ENCODE measurements at places on chromosomes 13 and 19.

DNA sequence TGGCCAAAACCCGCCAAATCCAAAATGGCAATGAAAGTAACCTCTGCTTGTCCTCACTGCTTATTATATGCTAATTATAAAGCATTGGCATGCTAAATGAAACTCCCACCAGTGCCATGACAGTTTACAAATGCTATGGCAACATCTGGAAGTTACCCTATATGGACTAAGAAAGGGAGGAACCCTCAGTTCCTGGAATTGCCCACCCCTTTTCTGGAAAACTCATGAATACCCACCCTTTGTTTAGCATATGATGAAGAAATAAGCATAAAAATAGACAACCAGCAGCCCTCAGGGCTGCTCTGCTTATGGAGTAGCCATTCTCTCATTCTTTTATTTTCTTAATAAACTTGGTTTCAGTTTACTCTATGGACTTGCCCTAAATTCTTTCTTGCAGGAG lies 269.8 kb downstream of the OLFM4 start:
- no peak for DNase-seq

- peak; percentile 58 for DNase-seq
Observed at GRCh38 chr13:72839831-72840426, 58.0 kb downstream of the PIBF1 start.

- DNase-seq: no peak
Observed at GRCh38 chr13:77514336-77514726, 21.2 kb upstream of the SCEL start.

DNA sequence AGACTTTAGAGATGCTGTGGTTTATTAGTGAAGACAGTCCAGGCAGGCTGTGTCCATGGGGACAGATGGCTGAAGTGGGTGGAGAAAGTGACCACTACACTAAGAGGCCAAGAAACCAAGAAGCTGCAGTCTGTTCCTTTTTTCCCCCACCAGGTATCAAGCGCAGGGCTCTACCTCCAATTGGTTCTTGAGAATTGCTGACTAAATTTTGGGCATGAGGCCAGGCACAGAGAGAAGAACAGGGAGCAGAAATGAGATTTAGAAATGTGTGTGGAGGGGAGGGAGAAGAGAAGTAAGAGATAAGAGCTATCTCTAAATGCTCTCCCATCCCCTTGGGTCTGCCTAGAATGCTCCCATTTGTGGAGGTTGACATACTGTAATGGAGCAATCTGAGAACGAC lies 12.3 kb upstream of the CYSLTR2 start:
- no peak for DNase-seq

- DNase-seq: no peak
Observed at GRCh38 chr19:38635483-38636399, 11.7 kb upstream of the ACTN4 start.

GRCh38 chr19:33621811-33622504 lies at the start of gene CHST8:
TSS of gene CHST8 (plus strand) at chr19:33621953. CDS start at chr19:33689262, 67,309 bp downstream.
- DNase-seq: peak; percentile 6

DNA sequence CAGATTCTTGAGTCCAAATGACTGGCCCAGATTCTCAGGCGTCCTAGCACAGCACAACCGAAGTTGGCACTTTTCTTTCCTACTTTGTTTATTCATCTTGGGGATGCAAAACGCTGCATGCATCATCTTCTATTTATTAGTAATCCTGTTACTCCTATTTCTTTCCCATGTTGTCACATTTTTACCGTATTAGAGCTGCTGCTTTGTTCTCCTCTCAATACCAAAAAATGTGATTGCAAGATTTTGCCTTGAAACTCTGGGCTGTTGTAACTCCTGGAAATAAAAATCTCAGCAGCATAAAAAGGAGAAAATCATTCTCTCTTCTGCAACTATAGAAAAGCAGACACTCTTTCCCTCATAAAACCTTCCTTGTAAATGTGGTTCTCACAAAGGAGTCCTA lies 12.9 kb upstream of the IGSF23 start:
- DNase-seq: no peak

GRCh38 chr13:102608974-102609373 lies 12.2 kb downstream of the TPP2 start:
- DNase-seq: no peak

DNA sequence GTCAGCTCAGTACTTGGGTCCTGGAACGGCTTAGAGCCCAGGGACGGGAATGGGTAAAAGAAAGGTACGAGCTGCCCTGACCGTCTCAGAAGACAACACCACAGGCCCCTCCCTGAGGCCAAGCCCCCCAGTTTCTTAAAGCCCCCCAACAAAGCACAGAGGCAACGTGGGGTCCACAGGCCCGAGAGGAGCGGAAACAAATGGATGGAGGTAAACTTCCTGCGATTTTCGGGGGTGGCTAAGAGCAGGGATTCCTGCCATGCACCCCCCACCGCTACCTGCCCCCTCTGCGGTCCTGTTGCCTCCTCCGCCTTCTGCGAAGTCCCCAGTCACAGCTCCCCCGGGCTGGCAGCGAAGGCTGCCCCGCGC lies 48.2 kb downstream of the PTPRS start:
- no peak for DNase-seq

- no peak for DNase-seq
Observed at GRCh38 chr13:66273011-66273410, 957.1 kb downstream of the PCDH9 start.

DNA sequence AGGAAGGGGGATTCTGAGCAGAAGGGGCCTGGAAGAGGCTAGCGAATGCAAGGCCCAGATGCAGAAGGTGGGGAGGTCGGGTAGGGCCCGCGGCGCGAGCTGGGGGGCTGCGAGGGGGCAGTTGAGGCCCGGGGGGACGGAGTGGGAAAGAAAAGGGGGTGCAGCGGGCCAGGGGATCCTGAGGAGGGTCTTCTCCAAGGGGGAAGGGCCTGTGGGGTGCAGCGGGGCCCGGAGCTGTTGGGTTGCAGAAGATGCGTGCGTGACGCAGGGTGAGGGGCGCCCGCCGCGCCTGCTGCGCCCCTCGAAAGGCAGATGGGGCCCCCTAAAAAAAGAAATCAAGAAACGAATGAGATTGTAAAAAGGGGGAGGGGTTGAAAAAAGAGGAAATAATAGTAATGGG lies 313 bp downstream of the ZNF541 start:
- DNase-seq: no peak

- no peak for DNase-seq
Observed at GRCh38 chr19:38870612-38871011, 7.5 kb downstream of the RINL start.

DNA sequence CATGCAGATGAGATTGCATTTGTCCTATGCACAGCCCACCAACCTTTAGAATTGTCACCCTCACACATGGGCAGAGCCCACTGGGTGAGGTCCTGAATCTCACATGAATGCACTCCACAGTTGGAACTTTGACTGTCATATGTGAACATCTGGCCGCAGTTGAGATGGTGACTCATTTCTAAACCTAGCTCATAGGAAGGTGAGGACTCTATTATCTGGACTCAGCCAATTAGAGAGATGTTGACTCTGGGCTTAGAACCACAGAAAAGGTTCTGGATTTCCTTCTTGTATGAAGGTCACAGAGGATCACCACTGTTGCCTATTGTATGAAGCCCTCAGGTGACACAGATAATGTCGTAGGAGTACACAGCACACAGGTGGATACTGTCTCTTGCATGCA lies 25.6 kb upstream of the ZNF681 start:
- DNase-seq: no peak

- no peak for DNase-seq
Observed at GRCh38 chr13:40547591-40548315, 118.7 kb downstream of the FOXO1 start.

DNA sequence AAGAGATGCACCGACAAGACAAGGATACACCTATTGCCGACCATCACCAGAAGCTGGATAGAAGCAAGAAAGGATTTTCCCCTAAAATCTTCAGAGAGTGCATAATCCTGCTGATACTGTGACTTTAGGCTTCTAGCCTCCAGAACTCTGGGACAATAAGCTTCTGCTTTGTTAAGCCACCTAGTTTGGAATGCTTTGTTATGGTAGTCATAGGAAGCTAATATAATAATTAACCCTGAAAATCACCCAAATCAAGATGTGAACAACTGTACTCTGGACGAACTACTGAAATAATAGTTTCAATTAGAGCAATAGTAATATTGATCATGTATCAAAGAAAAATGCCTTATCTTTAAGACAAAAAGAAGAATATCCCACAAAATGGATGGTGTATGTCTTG lies 524.6 kb downstream of the EFNB2 start:
- no peak for DNase-seq

GRCh38 chr19:3099347-3100145 lies 5.4 kb downstream of the GNA11 start:
- no peak for DNase-seq

DNA sequence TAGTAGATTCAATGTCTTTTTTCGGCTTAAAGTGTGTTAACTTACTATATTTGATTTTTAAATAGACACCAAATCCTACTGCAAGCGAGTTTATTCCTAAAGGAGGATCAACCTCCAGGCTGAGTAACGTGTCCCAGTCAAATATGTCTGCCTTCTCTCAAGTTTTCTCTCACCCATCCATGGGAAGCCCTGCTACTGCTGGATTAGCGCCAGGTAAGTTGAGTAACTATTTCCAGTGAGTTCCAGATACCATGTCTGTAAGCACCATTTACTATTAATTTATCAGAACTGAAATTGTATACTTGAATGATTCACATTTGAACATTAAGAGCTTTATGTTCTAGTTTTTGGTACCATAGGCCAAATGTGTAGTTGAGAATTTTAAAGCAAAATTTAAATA lies 81.8 kb downstream of the PAN3 start:
- DNase-seq: no peak

DNA sequence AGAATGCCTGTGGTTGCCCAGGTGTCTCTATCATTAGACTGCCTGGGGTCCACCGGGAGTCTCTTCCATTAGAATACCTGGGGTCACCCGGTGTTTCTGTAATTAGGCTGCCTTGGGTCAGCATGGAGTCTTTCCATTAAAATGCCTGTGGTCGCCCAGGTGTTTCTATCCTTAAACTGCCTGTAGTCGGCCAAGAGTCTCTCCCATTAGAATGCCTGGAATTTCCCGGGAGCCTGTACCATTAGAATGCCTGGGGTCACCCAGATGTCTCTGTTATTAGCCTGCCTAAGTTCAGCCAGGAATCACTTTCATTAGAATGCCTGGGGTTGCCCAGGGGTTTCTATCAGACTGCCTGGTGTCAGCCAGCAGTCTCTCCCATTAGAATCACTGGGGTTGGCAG lies 1492.8 kb downstream of the UQCRFS1 start:
- DNase-seq: no peak

DNA sequence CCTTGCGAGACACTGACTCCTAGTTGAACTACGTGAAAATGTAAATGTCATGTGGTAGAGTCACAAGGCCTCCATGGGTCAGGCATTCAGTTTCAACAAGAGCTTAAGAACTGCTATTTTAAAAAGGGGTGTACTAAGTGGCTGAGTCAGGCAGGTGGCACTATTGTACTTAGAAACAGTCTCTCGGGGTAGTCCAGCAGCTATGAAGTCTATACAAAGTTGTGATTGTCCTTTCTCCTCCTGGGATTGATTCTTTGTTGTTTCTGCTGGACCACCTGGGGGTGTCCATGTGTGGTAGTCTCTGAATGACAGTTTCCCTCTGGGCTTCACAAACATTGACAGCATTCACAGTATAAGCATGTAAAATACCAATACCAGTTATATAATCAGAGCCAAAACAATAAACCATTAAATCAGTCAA lies 33.0 kb downstream of the UGGT2 start:
- DNase-seq: no peak

DNA sequence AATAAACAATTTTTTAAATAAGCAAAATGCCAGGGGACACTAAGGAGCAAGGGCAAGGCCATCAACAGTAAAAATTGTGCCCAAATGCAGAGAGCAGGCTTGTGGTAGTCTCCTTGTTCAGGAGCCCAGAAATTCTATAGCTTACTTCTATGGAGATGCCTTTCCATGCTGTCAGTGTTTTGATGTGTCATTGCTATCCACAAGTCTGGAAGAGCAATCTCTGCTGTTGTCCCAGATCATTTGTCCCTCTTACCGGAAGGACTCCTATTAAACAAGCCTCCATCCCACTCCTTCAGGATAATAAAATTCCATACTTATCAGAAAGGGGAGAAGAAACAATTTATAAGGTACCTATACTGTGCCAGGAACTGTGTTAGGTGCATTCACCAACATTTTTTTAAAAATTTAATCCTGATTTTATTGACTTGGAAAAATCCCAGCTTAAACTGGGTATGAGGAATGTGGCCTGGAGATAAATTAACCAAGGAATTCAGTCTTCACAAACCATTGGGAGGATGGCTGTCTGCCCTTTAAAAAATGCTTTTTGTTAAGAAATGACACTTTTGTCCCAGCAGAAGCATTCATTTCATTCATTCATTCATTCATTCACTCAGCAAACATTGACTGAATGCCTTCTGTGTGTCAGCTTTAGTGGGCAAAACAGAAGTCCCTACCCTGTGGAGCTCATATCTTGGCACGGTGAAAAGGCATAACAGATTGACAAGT lies 26.8 kb upstream of the CYSLTR2 start:
- no peak for DNase-seq

- DNase-seq: no peak
Observed at GRCh38 chr13:20673715-20674114, 29.8 kb upstream of the IL17D start.

DNA sequence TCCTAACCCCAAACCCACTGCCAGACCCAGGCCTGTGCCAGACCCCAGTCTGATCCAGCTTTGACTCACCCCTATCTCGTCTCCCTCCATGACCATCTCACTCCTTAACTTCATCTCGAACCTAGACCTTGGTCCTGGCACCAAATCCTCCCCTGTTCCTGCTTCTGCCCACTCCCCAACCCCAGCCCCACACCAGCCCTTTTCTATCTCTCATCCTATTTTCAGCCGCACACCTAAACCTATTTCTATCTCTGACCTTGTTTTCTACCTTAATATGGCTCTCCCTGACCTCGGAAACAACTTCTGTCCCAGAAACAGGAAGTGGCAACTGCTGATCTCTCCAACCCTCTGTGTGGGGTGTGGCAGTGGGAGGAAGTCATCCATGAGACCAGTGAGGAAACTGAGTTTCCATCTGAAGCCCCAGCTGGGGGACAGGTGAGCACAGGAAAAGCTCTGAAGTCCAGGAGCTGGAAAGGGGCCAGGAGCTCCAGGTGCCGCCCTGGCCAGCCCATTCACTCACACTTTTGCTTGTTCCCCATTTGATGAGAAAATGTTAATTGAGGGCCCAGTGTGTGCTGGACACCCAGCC lies 13.7 kb downstream of the PTH2 start:
- DNase-seq: peak; percentile 35

DNA sequence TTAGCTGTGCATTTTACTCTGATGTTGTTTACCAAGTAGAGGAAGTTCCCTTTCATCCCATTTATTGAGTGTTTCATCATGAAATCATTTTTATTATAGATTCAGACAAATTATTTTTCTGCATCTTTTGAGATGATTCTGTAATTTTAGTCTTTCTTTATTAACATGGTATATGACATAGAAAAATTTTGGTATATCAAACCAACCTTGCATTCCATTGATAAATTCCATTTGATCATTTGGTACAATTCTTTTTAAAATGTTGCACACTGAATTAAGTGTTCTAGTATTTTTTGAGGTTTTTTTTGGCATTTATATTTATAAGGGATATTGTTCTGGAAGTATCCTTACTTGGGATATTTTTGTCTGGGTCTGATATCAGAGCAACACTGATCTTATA lies 308.4 kb downstream of the DLEU7 start:
- no peak for DNase-seq

- no peak for DNase-seq
Observed at GRCh38 chr13:31115616-31116015, 46.1 kb downstream of the HSPH1 start.
